ENCODE measurements at places on chromosomes 7 and 10.

GRCh38 chr7:116766881-116767280 is 94.9 kb downstream of the MET start:
- no peak for DNase-seq

DNA sequence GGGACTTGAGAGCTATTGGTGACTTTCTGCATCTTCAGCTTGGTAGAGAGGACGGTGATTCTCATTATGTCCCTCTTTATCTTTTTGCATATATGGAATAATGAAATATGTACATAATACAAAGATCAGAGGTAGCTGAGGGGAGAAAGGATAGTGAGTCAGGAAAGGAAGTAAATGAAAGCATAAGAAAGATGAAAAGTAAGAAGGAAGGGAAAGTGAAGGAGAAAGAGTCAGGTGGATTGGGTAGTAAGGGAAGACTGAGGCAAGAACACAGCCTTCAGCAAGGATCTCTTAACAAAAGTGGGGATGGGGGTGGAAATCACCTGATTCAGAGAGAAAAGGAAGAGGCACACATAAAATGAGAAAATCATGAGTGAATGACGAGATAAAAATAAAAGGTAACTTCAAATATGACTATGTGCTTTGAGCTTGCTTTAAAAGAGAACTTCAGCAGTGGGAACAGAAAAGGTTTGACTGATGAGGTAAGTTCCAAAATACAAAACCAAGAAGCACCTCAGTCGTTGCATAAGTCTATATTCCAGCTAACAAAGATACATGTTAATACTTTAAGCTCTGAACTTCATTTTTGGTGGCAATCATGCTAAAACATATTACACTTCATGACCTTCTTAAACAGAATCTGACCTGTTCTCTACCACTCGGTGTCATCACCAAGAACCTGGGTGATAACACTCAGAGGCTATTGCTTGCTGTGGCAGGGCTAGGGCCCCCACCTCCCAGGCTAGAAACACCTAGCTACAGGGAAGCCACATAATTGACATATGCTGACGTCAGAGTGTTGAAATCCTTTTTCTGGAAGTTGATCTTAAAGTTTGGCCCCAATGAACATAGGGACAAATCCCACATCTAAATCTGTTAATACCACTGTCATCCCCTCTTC is 32.9 kb downstream of the NRCAM start:
- no peak for DNase-seq

- DNase-seq, result no peak
Measured at GRCh38 chr10:106765241-106765754, 399.2 kb downstream of the SORCS1 start.

GRCh38 chr10:101221549-101221948 is 7.7 kb downstream of the LBX1 start:
- no peak for DNase-seq

DNA sequence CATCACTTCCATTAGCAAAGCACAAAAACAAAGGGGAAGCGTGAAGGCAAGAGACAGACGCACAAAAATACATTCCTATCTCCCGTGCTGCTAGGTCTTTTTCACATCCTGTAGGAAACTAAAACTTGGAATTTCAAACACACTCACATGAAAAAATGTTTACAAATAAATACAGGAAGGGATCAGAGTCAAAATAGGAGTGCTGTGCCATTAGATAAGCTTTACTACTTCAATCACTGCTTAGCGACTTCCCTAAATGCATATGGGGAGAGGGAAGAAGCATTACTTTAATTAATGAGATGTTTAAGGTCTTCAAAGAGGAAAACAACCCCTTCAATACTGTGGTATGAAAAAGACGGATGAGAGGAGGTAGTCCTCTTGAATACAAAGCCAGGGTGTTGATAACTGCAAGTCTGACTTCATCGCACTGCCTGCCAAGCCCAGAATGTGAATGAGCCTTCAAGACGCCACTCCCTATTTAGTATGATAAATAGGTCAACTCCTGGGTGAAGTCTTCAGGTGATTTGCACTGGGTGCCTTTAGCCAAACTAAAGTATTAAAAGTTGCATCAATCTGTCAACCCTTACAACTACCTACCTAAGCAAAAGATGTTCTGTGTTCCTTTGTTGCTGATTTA is 13.9 kb downstream of the PARD3 start:
- DNase-seq, result no peak

DNA sequence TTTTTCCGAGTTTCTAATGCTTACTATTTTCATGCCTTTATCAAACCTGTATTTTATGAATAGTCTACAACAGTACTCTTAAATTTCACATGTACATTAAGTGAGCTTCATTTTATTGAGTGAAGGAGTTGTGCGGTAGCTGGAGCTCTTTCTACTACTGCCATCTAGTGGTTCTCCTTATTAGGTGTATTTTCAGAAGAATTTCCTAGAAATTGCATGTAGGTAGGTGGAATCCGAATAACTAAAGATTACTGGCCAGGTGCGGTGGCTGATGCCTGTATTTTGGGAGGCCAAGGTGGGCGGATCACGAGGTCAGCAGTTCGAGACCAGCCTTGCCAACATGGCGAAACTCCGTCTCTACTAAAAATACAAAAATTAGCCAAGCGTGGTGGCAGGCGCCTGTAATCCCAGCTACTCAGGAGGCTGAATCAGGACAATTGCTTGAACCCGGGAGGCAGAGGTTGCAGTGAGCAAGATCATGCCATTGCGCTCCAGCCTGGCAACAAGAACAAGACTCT is 38.3 kb downstream of the LRRC72 start:
- no peak for DNase-seq

DNA sequence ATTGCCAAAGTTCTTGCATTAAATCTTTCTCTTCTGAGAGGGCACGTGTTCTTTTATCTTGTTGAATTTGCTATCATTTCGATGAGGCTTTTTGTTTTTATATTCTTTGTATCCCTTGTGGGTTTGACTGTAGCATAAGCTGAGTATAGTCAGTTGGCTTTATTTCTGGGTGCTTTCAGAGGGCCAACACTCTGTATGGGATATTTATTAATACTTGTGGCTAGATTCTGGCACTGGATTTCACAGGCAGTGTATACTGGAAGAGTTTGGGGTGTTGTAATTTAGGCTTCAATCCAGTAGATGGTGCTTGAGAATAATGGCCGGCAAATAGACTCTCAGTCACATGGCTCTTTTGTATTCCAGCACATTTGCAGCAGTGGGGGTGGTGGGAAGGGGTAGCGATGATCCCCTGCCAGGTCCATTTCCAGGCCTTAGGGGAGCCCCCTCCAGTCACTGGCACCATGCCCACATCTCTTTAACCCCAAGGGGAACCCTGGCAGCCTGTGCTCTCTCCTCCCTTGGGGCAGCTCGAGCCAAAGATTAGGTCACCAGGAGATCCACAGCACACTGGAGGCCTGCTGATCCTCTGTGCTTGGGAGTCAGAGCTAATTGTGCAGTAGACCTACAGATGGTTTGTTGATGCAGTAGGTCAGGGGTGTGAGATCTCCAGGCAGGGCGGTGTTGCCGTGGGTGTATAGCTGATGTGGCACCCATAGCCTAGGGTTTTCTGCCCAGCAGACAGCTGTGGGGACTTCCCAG is 81.8 kb downstream of the PTPN20 start:
- DNase-seq, result no peak

GRCh38 chr7:74061840-74062539 is 21.6 kb upstream of the LIMK1 start:
- DNase-seq, result no peak

GRCh38 chr7:50472427-50472826 is 22.3 kb upstream of the FIGNL1 start:
- no peak for DNase-seq
